Nucleus accumbens (tissue), 56 donors: ENCODE measurements at places on chromosomes 5 and 9.

GRCh38 chr9:7790022-7790818, 9.4 kb downstream of the DMAC1 start:
- DNase-seq: no peak

GRCh38 chr5:132266031-132266835, 8.7 kb downstream of the PDLIM4 start:
- no peak for DNase-seq

GRCh38 chr5:96342581-96342980, 90.5 kb downstream of the PCSK1 start:
- DNase-seq: no peak

GRCh38 chr5:17229313-17229712, 11.9 kb downstream of the BASP1 start:
- DNase-seq: no peak

DNA sequence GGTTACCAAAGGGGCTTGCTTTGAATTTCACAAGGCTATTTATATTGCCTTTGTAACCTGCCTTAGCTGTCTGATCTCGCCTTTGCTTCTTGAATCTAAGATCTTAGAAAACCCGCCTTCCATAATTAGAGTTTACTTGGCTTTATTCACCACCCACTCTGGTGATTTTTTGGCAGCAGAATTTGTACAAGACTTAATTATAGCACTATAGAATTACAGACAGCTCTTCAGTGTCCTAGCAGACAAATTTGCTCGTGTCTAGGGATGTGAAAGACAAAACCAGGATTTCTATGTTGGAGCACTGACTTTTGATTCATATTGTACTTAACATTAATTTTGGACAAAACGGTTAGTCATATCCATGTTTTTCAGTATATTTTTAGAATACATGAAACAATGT, 306.6 kb downstream of the ADGRV1 start:
- DNase-seq: no peak

GRCh38 chr9:129524582-129525270, 96.2 kb downstream of the C9orf50 start:
- no peak for DNase-seq

DNA sequence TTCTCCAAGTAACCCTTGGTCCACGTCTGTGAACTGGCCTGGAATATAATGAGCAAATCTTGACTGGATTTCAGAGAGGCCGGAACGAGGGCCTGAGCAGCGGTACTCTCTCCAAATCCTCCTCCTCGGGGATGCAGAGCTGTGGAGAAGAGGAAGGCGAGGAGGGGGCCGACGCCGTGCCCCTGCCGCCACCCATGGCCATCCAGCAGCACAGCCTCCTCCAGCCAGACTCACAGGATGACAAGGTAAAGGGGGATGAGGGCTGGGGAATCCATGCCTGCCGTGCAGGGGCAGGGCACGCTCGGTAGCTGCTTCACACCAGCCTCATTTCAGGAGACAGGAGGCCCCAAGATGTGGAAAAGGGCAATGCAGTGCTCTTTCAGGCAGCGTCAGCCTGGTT, 118.9 kb upstream of the OTULINL start:
- no peak for DNase-seq

GRCh38 chr9:110241260-110241857, 14.9 kb downstream of the TXN start:
- DNase-seq: no peak

DNA sequence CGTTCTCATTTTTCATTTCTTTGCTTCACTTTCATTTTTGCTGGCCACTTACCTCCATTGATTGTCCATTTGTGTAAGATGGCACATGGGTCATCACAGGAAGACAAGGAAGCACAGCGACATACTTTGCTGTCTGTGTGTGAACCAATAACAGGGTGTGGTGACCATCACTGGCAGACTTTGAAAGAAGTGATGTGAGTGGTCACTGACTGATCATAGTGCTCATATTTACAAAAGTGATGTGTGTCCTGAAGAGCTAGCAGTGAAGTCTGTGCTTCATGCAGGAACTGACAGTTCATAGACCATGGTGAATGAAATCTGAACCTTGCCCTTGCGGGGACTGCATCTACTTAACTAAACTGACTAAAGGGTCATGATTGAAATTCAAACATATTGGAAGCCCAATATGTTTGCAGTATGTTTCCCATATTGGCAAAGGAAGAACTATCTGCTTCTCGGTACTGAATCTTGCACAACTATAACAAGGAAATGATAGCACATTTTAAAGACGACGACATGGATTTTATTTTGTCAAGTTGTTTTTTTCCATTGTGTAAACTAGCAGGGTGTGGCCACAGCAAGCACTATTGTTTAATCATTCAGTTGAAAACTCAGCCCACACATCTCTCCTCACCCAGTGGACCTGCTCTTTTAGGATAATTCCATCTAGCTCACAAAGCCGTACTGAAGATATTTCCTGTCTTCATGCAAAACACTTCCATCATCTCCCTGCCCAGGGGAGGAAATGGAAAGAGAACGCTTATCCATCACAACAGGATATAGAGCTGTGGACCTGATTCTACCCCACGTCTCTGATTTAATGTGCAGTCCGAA, 232.0 kb upstream of the ANKRD55 start:
- DNase-seq: no peak

DNA sequence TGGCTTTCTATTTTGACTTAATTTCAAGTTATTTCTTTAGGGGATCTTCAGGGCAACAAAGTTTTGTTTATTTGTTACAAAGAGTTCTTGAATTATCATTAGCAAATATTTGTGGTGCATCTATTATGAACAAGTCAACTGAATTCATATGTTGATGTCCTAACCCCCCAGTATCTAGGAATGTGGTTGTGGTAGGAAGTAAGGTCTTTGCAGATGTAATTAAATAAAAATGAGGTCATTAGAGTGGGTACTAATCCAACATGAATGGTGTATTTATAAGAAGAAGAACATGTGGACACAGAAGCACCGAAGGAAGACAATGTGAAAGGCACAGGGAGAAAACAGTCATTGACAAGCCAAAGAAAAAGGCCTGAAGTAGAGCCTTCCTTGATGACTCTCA, 474.0 kb upstream of the DAB2 start:
- DNase-seq: no peak

DNA sequence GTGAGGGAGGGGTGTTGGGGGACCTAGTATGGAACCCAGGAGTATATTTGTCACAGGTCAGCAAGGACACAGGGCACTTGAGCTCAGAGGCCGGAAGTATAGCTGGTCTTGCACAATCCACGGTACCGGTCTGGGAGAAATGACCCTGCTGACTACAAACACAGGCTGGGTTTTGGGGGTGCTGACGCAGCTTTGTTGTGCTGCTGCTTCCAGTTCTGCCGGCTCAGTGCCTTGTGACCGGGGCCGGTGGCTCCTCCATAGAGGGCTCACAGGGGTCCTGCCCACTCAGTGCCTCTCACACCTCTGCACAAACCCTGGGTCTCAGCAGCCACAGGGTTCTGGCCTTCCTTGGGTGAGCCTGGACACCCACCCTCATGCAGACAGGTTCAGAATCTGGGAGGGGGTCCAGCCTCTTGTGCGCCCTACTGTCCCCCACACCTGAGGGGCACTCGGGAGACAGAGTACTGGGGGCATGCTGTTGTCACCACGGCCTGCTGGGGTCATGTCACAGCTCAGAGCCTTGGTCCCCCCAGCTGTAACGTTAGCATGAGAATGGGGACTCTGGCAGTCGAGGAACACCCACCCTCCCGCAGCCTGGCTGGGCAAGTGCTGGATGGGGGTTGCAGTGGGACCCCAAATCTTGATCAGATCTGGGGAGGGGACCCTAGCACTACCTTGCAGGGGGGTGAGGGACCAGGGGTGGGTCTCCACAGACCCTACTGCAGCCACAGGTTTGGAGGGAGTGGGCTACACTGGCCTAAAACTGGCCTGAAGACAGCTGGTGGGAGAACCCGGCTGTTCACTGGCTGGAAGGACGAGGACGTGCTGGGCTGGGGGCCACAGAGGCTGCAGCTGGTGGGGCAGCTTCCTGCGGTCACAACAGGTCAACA, 17.7 kb downstream of the NINJ1 start:
- DNase-seq: no peak
